SHP77 (cell line): ENCODE measurements at places on chromosomes 1 and 21.
A peak's percentile ranks its signal among the peaks of the same experiment; 100 is the strongest.

GRCh38 chr1:12475530-12475934 lies 142.5 kb downstream of the DHRS3 start:
- no peak for DNase-seq

DNA sequence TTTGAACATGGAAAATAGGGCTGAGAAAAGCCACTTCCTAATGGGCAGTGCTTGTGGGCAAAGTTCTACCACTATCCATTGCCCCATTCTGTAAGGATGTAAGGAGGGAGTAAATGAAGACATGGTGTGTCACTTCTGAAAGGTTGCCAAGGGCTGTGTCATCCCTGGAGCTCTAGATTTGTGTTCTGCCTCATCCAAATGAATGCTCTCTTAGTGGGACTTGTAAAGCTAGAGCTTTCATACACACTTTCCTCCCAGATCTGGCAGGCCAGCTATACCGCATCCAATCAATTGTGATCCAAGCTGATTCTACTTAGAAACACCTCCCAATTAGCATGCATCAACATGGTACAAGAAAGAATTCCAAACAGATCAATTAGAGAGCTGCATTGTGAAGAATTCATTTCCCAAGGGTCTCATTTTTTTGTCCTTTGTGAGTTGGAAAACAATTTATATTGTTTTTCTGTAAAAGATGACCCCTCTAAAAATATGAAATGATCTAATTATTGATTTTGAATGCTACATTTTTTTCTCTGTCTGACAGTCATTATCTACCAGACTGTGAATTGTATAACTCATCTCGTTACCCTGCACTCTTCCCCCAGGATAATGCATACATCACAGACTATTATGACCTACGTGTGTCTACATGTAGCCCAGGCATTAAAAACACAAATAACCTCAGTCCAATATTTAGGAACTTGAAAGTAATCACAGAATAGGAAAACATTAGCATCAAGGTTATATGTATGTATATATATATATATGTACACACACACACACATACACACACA lies 117.1 kb upstream of the DUSP10 start:
- no peak for DNase-seq

DNA sequence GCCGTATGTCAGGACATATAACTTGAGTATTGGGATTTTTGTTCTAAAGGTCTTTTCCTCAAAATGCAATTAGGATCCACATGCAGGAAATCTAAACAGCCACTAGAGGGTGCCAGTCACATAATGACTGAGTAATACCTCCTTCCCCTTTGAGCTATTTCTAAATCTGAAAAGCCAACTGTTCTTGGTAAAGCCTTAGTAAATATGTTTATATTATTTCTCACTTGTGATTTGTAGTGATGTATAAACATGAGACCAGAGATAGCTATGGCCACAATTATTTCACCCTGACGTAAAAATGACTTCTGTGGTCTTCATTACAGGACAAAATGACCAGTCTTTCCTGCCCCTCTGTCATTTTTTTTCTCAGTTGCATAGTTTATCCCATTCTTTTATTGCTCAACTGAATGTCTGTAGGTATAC lies 41.0 kb upstream of the DR1 start:
- DNase-seq = peak; percentile 57

DNA sequence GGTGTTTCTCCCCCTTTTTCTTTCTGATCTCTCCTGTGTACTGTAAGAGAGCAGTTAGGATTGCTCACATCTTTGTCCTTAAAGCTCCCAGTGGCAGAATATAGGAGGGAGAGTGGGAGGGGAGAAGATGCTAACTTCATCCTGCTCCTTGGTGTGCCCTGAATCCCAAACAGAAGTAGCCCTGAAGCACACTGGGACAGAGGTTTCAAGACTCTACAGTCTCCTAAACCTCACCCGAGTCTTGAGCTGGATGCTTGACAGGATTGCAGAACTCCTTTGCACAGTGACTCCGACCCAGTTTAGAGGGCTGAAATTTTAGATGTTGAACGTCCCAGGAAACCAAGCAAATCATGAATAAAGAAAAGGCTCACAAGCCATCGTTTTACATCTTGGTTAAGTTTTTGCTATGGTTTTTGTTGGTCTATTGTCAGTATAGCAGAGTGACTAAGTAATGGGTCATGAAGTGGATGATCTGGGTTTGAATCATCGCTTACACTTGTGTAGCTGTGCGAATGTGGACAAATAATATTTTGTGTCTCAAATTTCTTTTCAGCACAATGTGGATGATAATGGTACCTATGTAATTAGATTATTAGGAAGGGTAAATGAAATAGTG lies 37.5 kb downstream of the XCL2 start:
- DNase-seq = no peak

- DNase-seq = no peak
Observed at GRCh38 chr1:110786802-110787327, 86.1 kb upstream of the CD53 start.

GRCh38 chr1:37719572-37720195 lies 27.4 kb downstream of the CDCA8 start:
- no peak for DNase-seq

GRCh38 chr1:100164216-100164615 lies 13.8 kb downstream of the LRRC39 start:
- no peak for DNase-seq

- no peak for DNase-seq
Observed at GRCh38 chr1:61089741-61090140, 7.4 kb downstream of the NFIA start.

GRCh38 chr1:185491604-185492003 lies 174.6 kb upstream of the IVNS1ABP start:
- no peak for DNase-seq

DNA sequence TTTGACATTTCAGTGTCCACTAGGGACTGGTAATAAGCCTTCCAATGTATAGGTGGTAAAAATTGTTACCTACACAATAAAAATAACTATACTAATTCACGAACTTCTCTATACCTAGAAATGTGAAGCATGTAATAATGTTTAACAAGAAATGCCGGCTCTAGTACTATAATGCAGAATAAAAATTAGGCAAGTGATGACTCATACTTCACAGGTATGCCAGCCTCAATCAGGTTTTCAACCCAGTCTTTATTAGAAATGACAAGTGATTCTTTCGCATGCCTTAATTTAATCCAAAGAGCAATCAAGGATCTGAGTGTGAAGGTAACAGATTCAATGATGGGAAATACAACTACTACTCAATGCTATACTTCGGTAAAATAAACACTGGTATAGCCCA lies 134.9 kb downstream of the RERE start:
- no peak for DNase-seq

GRCh38 chr1:7490576-7490975 lies 280.5 kb upstream of the VAMP3 start:
- DNase-seq = no peak

DNA sequence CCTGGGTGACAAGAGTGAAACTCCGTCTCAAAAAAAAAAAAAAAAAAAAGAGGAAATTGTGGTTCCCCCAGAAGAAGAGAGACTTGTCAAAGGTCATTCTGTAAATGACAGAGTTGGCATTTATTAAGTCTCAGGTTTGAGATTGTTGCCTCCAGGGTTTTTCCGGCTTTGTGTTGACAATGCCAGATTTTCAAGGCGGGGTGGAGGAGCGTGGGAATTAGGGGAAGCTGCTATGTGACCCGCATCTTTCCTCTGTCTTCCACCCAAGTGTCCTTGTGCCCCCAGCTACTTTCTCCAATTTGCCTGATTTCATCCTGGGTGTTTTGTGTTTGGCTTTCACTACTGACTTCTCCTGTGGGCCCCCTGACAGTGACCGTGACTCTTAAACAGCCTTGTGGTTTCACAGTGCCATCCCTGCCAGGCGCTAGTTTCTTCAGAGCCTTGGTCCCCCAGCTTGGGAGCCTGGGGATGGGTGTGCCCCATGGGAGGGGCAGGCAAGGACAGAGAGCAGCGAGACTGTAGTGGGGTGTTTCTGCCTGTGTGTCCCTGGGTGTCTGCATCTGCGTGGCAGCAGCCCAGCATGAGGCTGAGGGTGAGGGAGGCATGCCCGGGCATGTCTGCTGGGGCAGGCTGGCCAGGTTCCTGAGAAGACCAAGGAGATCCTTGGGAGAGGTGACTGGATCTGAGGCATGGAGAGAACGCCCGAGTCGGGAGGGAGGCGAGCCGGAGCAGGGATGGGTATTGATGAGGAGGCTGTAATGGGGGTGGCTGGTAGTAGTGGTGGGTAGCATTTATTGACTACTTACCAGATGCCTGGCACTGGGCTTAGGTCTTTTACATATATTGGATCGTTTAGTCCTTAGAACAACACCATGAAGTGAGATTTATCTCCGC lies 46.3 kb downstream of the IER5 start:
- peak; percentile 23 for DNase-seq

GRCh38 chr1:82597649-82598048 lies 796.9 kb downstream of the ADGRL2 start:
- DNase-seq = no peak

DNA sequence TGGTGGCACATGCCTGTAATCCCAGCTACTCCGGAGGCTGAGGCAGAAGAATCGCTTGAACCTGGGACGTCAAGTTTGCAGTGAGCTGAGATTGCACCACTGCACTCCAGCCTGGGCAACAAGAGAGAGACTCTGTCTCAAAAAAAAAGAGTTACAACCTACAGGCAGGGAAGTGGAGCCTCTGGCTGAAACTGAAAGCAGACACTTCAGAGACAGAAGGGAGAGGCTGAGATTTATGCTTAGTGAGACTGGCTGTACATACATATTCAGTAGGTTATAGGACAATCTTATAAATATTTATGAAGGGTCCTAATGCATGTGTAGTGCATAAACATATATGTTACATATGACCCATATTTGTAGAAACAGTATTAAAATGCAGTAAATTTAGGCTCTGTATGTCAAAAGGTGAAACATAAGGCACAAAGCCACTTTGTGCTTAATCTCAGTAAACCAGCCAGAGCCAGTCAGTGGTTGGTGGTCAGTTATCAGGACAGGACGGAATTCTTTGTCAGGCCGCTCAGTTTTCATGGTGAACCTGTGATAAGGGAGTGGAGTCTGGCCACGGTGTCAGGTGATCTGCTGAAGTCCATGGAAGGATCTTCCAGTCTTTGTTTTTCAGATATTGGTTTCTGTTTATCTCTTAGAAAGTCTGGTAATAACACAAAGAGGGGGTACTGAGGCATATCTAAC lies 13.7 kb downstream of the RHEX start:
- no peak for DNase-seq

GRCh38 chr1:115288591-115289198 lies 49.4 kb downstream of the NGF start:
- no peak for DNase-seq

- no peak for DNase-seq
Observed at GRCh38 chr21:45866551-45866950, 115.0 kb upstream of the COL6A1 start.

DNA sequence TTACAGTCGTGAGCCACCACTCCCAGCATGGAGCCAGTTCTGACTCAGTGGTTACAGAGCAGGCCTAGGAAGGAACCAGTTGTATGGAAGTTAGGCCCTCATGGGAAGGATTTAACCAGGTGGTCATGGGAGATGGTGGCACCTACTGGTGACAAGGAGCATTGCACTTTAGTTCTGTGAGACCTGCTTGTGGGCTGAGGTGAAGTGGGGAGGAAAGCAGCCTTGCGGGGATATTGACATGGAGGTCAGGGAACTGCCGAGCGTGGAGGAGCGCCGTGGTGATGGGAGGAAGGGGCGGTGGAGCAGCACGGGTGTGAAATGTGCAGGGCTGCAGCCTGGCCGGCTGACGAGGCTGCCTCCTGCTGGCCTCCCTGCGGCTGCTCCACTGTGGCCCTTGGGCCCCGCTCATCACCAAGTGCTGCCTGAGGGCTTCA lies 100.4 kb downstream of the GALNT2 start:
- DNase-seq = peak; percentile 54

DNA sequence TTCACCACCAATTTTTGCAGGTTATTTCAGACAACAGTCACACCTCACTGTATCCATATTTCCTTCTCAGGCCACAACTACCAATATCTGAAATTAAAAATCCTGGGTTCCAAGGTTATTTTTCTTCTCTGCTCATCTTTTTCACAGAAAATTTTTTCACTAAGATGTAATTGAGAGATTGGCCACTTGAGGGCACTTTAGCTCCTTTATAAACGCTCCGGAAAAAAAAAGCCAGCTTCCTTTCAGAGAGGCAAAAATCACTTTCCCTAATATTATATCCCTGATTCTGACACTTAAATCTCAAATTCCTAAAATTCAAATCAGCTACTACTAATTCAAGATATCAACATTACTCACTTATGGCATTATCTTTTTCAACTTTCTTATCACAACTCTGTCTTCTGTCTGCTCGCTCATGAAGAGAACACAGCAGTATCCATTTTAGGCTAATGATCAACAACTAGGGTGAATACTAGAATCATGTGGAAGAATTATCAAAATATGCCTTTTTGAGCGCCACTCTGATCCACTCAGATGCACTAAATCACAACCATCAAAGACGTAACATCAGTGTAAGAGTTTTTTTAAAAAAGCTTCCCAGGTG lies 101.4 kb upstream of the RGS1 start:
- peak; percentile 22 for DNase-seq

GRCh38 chr1:211628417-211628816 lies 47.0 kb downstream of the NEK2 start:
- no peak for DNase-seq

DNA sequence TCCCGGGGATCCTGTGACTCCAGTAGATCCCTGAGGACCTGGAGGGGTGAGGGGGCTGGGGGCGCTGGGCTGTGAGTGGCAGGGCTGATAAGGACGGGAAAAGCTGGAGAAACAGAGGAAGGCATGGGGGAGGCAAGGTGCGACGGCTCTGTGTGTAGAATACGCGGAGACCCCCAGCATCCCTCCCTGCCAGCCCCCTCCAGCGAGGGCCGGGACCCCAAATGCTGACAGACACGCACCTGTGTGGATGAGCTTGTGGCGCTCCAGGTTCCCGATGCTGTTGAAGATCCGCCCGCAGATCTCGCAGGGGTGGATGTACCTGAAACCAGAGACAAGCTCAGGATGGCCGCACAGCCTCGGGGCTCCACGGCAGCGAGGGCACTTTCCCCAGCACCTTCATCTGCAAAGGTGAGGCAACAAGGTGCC lies 53.0 kb upstream of the RIPK4 start:
- no peak for DNase-seq

DNA sequence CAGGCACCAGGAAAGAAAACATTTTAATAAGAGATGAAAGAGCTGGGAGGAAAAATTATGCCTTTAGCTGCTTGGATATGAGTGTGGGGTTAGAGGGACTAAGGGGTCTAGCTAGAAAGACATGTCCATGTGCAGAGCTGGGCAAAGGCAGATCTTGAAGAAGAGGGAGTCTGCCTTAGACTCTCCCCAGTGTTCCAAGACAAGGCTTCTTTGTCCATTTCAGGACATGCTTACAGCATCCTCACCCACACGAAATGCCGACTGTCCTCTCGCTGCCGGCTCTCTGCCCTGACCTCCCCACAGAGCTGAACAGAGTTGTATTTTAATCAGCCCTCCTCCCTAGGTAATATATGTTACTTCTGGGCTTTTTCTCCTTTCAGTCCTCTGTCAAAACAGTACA lies 100.7 kb upstream of the ATP1B1 start:
- no peak for DNase-seq
